Astrocyte of the spinal cord (primary cell): ENCODE measurements at places on chromosomes 7 and 10.

DNA sequence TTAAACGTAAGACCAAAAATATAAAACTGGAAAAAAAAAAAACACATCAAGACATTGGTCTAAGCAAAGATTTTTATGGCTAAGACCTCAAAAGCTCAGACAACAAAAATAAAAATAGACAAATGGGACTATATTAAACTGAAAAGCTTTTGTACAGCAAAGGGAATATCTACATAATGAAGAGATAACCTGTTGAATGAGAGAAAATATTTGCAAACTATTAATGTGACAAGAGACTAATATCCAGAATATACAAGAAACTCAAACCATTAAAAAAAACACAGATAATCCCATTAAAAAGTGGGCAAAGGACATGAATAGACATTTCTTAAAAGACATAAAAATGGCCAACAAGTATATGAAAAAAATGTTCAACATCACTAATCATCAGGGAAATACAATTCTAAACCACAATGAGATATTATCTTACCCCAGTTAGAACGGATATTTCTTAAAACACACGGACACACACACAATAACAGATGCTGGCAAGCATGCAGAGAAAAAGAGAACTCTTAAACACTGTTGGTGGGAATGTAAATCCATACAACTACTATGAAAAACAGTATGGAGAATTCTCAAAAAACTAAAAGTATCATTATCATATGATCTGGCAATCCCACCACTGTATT lies 28.8 kb downstream of the CNOT4 start:
- DNase-seq = no peak

DNA sequence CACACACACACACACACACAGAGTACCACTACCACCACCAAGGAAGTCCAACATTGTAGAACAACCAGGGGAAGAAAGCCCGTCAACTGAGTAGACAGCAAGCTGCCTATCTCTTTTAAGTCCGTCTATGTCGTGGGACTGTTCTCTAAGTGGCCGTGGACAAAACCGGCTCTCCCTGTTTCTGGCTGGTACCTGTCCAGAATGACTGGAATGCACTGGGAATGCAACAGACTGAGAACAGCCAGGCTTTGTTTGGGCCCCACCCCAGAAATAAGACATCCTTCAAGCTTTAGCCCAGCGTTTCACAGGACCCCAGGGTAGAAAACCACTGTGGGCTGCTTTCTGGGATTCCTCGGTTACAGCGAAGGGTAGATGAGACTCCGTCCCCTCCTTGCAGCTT lies 203.6 kb downstream of the TCERG1L start:
- DNase-seq = no peak

- DNase-seq = no peak
These were observed 101.2 kb downstream of the DNMBP start for GRCh38 chr10:99908512-99908911.

DNA sequence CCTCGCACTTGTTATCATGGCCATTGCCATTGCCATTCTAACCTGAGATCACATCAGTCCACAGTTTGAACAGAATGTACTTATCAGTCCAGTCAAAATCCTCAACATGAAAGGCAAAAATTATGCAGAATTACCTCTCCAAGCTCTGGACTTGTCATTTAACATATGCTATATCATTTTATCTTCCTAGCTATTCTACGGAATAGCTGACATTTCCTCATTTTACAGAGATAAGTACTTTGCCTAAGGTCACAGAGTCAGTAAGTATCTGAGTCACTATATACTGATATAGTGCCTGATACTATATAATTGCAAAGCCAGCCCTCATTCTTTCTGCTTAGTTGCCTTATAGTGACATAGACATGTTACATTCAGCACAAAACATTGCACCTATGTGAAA lies 456.9 kb upstream of the GHITM start:
- DNase-seq = no peak

DNA sequence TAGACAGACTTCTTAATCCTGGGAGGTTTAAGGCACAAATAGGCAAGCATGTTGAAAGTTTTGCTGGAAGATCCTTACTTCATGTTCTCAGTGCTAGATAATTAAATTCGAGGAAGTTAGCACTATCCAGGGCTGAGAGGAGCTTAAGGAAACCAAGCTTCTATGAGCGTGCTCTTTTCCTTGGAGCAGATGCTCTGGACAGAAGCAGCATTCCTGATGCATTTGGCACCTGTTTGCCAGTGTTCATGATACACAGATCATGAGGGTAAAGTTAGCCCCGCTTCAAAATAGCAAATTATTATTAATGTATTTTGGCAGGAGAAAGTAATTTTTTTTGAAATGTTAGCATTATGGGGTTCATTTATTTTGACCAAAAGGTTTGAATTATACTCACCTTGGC lies 9.4 kb downstream of the HDAC9 start:
- no peak for DNase-seq

- DNase-seq = no peak
These were observed 41.1 kb upstream of the EN2 start for GRCh38 chr7:155416646-155417380.

DNA sequence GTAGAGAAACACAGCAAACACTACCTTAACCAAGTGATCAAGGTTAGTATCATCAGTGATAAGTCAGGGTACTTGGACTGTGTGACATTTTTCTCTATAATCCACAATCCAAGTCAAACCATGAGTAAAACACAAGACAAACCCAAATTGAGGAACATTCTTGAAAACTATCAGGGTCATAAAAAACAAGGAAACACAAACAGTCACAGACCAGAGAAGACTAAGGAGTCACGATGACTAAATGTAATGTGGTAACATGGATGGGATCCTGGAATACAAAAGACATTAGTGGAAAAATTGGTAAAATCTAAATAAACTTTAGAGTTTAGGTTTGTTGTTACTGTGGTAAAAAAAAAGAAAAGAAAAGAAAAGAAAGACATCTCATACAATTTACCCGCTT lies 103.8 kb downstream of the ARMH3 start:
- DNase-seq = peak; percentile 34

- no peak for DNase-seq
These were observed 441 bp downstream of the CCDC186 start for GRCh38 chr10:114173603-114173920.

GRCh38 chr10:117603726-117604125 lies 61.2 kb downstream of the EMX2 start:
- no peak for DNase-seq

- DNase-seq = peak; percentile 91
These were observed 23.8 kb downstream of the PFKP start for GRCh38 chr10:3090914-3091787.

DNA sequence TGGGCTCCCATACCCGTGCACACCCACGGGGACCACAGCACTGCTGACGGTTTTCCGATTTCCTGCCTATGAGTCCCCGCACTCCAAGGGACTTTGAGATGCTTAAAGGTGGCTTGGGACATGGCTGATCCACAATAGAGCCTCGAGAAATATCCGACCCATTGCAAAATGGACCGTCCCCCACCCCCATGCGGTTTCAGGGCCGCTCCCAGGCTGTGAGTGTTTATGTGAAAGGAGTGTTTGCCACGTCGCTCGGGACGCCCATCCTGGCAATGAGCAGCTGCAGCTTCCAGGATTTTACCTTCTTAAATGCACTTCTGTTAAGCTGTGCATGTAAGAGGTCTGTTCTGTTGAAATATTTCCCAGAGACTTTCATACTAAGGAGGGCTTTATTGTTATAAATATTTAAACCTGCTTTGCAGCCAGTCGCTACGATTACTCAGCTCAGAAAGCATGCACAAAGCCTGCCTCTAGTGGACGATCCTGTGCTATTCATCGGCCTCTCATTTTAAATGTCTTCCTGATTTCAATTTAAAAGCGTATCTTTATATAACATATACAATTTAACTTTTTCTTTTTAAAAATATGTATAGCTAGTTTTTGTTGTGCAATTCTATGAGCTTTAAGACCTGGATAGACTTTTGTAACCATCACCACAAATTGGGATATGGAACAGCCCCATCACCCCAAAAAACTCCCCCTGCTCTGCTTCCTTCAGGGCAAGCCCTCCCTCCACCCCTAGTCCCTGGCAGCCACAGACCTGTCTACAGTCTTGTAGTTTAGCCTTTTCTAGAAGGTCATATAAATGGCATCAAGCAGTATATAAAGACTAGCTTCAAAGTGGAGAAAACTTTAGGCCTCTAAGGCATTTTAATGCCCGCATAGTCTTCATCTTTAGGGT lies 418.3 kb downstream of the PAXIP1 start:
- DNase-seq = no peak

DNA sequence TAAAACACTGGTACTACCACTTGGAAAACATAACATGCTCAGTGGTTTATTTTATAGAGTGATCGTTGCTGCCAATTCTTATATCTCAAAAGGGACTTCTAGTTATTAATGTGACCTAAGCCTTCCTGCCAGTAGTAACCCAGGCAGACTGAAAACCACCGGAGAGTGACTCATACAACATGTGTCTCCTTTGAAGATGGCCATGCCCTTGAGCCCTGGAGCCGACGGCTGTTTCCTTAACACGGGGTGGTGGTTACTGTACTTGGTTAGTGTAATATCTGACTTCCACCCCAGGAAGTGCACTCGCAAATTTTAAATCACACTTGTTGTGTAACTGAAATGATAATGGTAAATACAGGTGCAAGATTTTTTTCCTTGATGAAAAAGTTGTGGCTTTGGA lies 30.5 kb downstream of the JAKMIP3 start:
- peak; percentile 3 for DNase-seq

- DNase-seq = no peak
These were observed 34.2 kb upstream of the CREB3L2 start for GRCh38 chr7:138036135-138036534.

DNA sequence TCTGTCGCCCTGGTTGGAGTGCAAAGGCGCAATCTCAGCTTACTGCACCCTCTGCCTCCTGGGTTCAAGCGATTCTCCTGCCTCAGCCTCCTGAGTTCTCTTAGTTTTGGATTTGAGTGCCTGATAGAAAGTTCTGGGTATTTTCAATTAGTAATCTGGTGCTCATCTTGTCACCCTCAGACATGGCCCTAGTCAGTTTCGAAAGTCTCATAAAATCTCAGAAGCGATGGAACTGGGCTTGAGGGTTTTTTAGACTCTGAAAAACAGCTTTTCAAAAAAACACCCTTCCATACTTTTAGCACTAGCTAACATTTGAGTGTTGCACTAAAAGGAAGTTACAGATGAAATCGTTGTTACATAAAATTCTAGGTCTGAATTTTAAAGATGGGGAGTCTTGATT lies 9.4 kb upstream of the PIP4K2A start:
- DNase-seq = no peak

DNA sequence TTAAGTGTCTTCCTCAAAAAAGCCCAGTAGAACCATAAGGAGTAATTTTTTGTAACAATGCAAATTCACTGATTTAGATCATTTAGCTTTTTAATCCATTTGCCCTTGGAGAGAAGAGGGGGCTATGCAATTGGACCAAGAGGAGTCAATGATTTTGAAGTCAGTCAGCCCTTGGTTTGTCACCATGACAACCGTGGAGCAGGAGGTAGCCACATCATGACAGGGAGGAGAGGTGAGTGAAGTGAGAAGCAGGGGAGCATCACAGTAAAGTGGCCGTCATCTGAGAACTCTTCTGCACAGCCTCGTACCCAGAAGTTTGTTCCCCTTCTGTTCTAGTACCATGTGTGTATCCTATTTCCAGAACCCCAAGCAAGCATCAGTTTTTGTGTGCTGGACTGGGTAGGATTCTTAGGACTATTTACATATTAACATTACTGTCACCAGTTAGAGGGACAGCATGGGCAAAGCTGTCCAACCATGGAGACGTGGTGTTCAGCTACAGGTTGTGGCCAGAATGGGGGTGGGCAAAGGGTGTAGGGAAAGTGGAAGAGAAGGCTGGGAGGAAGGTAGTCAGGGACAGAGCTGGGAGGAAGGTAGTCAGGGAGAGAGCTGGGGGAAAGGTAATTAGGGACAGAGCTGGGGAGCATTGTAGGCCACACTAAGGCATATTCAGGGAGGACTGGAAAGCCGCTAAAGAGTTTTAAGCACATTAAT lies 13.1 kb downstream of the UBE3C start:
- DNase-seq = no peak

- no peak for DNase-seq
These were observed 82.5 kb downstream of the VWDE start for GRCh38 chr7:12320987-12321647.

DNA sequence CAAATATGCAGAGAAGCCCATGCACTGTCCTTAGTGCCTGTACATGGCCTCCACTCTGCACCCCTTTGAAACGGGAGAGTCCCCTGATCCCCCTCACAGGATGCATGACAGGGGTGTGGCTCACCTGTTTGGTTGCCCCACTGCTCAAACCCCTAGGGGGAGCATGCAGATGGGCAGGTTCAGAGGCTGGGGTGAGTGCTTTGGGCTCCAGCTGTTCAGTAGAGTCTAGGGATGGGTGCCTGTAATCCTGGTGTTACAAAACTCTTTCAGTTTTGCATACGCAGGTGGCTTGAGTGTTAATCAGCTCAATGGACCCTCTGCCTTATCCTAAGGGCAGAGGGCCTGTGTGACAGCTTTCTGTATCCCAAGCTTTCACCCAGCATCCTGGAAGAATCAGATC lies 7.8 kb upstream of the SFTPA1 start:
- no peak for DNase-seq

- DNase-seq = no peak
These were observed 26.6 kb downstream of the TBXAS1 start for GRCh38 chr7:139855498-139856270.

- DNase-seq = no peak
These were observed 120.6 kb upstream of the AGK start for GRCh38 chr7:141430455-141431139.

DNA sequence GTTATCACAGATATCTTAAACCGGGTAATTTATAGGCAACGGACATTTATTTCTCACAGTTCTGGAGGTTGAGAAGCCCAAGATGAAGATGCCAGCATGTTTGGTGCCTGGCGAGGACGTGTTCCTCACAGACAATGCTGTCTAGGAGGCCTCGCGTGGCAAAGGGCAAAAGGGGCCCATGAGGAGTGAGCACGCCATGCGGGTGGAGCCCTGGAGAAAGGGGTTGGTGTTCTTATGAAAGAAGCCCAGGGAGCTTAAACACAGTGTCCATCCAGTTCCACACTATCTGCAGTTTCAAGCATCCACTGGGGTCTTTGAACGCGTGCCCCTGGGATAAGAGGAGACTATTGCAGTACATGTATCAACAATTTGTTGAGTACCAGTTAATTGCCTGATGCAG lies 51.4 kb downstream of the CXCL12 start:
- DNase-seq = no peak

- no peak for DNase-seq
These were observed 36.3 kb downstream of the NHLRC2 start for GRCh38 chr10:113890769-113891168.

DNA sequence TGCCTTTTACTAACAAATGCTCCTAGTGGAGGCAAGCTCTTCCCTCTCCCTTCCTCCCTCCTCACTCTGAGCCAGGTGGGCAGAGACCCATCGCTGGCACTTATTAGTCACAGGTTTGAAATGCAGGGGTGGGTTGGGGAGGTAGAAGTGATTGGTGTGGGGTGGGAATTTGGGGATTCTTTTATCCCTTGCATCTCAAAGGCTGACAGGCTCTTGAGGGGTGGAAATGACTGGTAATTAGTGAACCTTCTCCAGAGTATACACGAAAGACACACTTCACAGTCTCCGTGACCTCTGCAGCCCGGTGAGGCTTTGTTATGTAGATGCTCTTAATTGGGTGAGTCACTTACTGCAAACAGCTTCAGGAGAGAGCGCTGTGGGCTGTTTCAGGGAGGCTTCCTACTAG lies 13.9 kb upstream of the LRMDA start:
- DNase-seq = no peak

GRCh38 chr10:79420974-79421688 lies 24.3 kb downstream of the ZCCHC24 start:
- no peak for DNase-seq

- DNase-seq = no peak
These were observed 8.1 kb downstream of the BTAF1 start for GRCh38 chr10:91931526-91932190.
